ENCODE measurements at places on chromosomes 5 and 9.
A peak's percentile ranks its signal among the peaks of the same experiment; 100 is the strongest.

DNA sequence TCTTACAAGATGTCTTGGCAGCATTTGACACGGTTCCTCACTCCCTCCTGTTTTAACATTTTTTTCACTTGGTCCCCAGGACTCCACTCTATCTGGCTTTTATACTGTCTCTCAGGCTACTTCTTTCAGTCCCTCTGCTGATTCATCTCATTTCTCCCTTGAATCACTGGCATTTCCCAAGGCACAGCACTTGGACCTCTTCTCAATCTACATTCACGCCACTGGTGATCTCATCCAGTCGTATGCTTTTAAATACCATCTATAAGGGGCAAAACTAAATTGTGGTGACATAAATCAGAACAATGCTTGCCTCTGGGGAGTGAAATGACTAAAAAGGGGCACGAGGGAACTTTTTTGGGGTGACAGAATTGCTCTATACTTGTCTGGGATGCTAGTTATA lies 47.1 kb downstream of the MAPKAP1 start:
- no peak for DNase-seq

DNA sequence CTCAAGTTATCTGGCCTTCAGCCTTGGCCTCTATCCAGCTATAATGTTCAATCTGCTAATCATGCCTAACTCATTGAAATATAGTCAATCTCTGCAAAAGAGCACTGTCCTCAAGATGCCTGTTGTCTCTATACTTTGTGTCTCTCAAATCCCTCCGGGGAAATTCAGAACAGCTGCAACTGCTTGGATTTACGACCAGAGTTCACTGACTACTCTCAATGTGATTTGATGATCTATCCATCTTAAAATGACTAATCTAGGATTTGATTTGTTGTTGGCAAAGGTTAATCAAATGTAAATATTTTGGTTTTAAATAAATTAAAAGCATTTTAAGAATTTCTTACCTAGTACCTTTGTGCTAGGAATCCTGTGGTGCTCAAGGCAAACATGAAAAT lies 40.9 kb downstream of the SVEP1 start:
- no peak for DNase-seq

- DNase-seq, result no peak
These were observed 100.4 kb upstream of the C9orf72 start for GRCh38 chr9:27673641-27674040.

DNA sequence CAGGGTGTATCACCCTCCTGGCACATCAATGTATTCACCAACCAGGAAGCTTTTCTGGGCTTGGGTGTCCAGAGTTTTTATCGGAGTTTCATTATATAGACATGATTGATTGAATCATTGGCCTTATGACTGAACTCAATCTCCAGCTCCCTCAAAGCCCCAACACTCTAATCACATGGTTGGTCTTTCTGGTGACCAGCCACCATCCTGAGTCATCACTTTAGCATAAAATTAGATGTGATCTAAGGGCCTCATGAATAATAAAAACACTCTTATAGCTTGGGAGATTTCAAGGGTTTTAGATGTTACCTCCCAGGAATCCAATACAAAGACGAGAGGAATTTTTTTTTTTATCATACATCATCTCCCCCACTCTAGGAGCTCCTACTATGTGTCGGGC lies 7.7 kb upstream of the PBX3 start:
- no peak for DNase-seq

- DNase-seq, result peak; percentile 6
These were observed 315.5 kb upstream of the C9orf72 start for GRCh38 chr9:27888661-27889295.

DNA sequence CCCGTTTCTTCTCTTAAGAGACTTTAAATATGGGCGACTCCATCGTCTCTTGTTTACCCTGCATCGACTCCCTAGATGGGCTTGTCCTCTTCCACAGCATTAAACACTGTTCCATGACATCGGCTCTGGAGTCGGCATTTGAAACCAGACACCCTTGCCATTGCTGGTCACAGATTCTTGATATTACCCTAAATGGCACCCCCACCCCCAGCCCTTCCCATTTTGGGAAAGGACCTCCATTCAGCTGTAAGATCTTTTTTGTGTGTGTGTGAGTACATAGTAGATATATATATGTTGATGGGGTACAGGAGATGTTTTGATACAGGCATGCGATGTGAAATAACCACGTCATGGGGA lies 51.1 kb upstream of the SH3PXD2B start:
- no peak for DNase-seq

- DNase-seq, result no peak
These were observed 286.4 kb upstream of the ISL1 start for GRCh38 chr5:51096859-51097258.

- no peak for DNase-seq
These were observed 294.4 kb downstream of the MARCHF11 start for GRCh38 chr5:15885156-15885555.

DNA sequence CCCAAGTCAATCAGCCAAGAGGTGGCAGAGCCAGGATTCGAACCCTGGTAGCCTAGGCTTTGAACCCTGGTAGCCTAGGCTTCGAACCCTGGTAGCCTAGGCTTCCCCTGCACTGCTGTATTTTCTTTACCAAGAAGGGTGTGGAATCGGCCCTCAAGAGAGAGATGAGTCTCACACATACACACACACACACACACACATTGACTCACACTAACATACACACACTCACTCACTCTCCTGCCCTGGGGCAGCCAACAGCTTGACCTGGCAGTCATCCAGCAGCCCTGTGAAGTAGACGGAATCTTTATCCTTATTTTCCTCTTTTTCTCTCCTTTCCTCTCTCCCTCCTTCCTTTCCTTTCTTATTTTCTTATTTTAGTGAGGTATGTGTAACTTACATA lies 55.4 kb upstream of the RPL26L1 start:
- DNase-seq, result no peak

- DNase-seq, result no peak
These were observed 1164.3 kb upstream of the DMAC1 start for GRCh38 chr9:8963885-8964284.

GRCh38 chr9:128204858-128205257 lies 1.7 kb downstream of the DNM1 start:
- DNase-seq, result no peak

DNA sequence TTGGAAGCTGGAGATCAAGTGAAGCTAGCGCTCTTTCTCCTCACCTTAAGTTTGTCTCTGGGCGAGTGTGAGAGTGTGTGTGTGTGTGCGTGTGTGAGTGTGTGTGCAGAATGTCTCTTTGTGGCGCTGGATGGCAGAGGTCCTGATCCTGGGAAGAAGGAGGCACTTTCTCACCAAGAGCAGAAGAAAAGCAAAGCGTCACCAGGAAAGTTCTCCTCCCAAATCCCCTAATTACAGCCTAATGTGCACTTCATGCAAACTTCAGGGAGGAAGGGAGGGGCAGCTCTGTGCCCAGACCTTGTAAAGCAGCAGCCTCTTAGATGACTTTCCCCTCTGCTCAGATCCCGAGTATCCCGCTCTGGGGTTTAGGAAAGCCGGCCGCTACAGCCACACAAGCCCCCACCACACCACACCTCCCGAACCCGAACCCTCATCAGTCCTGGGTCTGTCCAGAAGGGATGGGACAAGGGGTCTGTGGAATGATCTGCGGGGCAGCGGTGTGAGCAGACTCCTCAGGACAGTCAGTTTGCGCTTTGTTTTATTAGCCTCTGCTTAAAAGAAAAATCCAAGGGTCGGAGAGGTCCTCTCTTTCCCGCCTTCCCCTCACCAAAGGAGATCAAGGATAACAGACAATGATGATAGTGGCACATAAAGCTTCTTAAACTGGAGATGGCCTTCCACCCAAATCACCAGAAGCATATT lies at the start of gene HAPLN1:
TSS of gene HAPLN1 (minus strand) at position 20 of the 702 bp plus-strand sequence. CDS start 47,332 bp downstream, outside the sequence.
- DNase-seq, result no peak

GRCh38 chr9:106883626-106884190 lies 20.7 kb downstream of the ZNF462 start:
- DNase-seq, result no peak

- no peak for DNase-seq
These were observed 21.2 kb upstream of the PFDN1 start for GRCh38 chr5:140324041-140324600.

DNA sequence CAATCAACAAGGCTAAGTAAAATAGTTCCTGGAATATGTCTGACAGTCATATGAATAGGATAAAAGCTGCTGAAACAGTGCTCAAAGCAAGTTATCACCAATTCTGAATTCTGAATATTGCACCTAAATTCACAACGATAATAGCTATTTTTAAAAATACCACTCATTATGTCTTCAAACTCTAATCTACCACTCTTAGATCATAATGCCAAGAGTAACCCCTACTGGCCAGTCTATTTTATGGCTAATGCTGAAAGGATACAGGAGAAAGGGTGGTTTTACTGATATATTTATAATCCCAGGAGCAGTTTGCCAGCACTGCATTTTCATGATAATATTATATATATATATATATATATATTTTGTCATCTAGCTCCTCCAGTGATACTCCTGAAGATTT lies 232.8 kb downstream of the PDE4D start:
- no peak for DNase-seq

DNA sequence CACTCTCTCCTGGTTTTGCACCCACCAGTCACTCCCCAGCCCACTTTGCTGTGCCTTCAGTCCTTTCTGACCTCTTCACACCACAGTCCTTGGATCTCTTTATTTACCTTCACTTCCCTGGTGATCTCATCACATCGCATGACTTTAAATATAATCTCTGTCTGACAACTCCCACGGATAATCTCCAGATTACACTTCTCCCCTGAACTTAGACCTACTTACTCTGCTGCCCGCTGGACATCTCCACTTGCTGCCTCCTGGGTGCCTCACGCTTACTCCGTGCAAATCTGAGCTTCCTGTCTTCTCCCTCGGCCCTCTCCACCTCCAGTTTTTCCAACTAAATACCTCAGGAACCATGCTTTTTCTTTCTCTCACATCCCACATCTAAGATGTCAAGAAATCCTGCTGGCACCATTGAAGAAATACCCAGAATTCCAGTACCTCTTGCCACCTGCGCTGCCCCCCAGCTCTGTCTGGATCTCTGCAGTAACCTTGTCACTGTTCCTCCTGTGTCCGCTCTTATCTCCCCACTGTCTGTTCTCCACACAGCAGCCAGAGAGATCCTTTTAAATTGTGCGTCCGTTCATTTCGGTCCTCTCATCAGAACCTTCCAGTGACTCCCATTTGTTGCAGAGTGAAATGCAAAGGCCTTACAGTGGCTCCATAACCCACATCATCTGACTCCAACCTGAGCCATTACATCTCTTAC lies 9.3 kb downstream of the SFXN1 start:
- DNase-seq, result no peak

DNA sequence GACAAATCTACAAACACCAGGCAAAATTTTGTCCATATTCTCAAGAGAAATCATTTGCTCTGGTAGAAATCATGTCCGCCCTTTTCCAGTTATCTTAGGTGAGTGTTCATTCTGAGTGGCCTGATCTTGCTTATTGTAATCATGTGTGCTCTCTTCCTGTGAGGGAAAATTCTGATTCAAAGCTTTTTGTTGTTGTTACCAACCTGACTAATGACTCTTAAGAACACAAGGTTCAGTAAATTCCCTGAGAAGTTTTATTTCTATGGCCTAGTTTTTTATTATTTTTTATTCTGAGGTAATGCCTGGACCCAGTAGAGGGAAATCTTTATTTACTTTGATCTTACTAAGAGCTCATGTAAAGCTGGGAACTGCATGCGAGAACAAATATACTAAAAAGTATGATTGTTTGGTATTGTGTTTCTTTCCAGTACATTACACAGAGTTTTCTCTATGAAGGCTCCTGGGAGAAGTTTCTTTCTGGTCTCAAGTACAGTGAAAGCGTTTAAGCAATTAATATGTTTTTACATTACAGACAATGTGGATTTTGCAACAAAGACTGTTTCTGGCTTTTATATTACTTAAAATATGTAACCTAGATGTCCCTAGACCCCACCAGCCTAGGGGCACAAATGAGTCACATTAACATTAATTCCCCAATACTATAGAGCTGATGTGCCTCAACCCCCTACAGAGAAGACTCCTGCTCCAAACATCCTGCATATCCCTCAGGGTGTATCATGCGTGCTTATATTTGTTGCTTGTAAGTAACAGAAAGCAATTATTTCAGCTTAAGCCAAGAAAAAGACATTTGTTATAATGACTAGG lies 138.1 kb downstream of the TMEM167A start:
- no peak for DNase-seq

DNA sequence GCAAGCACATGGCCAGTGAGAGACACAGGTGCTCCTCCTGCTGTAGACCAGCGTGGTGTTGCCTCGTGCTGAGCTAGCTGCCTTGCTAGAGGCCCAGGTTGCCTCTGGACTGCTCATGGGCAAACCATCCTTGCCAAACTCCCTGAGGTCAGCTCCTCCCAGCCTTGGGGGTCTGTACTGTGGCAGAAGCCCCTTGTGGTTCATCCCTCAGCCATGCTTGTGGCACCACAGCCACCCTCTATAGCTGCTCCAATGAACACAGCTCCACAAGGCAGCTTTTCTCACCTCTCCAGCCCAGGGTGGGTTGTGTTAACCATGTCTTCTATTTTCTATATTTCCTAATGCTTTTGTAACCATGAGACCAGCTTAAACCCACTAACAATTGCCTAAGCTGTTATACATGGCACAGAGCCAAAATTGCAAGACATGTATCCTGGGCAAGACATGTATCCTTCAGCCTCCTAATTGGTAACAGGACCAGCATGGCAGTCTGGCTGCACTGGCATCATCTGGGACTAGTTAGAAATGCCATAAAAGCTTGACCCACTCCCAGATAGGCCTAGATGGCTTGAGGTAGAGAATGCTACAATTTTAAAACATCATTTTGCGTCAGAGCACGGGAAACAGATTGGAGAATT lies 183.1 kb upstream of the S1PR3 start:
- DNase-seq, result no peak

DNA sequence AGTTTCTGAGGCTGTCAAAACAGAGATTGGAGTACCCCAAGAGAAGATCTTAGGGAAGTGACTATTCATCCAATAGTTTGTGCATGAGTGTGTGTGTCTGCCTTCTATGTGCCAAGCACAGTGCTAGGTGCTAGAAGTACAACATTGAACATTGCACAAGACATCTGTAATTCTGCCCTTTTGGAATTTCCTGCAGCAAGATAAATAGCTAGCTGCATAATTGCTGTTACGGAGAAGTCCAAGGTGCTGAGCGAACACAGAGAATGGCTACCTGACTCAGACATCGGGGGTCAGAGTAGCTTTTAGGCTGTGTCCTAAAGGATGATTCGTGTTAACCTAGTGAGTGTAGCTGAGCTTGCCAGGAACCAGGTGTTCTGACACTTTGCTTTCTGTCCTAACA lies 44.8 kb downstream of the PAPPA start:
- DNase-seq, result no peak

GRCh38 chr9:15189481-15189880 lies 117.5 kb downstream of the TTC39B start:
- DNase-seq, result no peak

DNA sequence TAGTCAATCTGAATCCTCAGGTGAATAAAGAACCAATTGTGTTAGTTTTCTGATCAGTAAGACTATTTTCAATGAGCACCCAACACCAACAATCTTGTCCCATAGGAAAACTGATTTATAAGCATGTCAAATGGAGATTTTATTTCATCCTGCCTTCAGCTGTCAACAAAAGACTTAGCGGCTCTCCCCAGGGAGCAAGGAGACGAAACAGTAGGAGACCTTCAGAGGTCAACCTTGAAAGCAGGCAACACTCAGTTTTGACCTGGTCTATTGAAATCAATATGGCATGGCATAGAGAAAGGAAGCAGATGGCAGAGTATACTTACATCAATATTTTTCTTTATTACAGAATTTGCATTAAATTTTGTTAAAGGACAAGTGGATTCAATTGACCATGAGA lies 34.1 kb downstream of the ZNF622 start:
- no peak for DNase-seq

All from CD4-positive, alpha-beta T cell treated with Interleukin-12 subunit alpha and Interleukin-12 subunit beta, for 1 hour (primary cell).